ENCODE measurements at places on chromosomes 13 and 19. TPM values are rescaled to one million over a fixed set of nuclear protein-coding genes. Genes with fewer than 3 reads are reported as not detected.

Gene CGB8
- not detected for total RNA-seq

Gene IGFL3
- not detected for total RNA-seq

Gene FARP1
- 77.7 TPM for total RNA-seq

Gene VASP
- total RNA-seq, result 186 TPM

Gene CEACAM1
- total RNA-seq, result 2.1 TPM

Data from endothelial cell of umbilical vein (primary cell).